Dorsolateral prefrontal cortex (tissue), 122 donors: ENCODE measurements at places on chromosomes 3 and 15.

DNA sequence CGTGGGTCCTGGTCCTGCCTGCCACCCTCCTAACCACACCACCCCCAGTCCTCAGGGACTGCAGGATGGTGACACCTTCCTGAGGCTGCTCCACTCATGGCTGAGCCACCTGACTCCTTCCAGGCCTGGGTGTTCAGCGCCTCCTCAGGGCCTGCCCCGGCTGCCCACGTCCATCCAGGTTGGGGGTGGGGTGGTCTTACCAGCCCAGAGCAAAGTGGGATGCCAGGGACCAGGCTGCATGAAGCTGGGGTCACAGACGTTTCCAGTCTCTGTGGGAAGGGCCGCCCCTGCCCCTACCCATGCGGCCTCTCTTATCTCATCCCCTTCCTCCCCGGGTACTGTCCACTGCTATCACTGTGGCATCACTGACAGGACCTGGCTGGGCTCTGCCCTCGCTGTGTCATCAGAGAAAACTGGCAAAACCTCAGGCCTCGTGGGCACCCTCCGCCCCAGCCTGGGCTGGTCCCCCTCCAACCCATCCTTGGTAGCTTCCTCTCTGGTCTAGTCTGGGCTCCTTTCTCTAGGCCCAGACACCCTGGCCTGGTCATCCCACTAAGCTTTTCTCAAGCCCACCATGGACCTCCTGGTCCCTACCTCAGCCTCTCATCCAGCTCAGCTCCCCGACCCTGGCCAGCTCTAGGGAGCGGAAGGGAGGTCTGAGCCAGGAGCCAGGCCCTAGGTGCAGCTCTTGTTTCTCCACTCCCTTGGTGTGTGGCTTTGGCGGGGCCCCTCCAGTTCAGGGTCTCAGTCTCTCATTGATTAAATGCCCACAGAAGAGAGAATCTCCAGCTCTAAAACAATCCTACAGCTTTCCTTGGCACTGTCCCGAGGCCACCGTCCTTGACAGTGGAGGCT lies 32.9 kb downstream of the WNT7A start:
- no peak for DNase-seq

DNA sequence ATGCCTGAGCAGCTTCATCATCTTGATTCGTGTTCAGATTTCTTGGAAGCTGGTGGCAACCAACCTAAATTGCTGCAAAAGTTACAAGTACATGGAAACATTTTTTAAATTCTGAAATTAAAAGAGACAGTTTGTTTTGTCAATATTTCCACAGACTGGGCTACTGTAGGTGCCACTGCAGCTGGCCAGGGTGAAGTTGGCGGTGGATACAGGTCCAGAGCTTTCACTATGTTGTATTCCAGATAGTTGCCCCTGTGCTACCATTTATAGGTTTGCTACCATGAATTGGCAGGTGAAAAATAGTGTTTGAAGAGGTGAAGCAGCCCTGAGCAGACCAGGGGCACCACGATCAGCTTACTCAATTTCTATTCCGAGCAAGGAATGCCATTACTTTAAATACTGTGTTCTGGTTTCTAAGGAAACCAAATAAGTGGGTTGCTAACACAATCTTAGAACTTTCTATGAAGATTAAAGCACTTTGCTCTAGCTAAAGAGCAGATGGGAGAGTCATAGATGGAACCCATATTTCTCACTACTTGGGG lies 21.2 kb upstream of the SHC4 start:
- DNase-seq, result no peak

DNA sequence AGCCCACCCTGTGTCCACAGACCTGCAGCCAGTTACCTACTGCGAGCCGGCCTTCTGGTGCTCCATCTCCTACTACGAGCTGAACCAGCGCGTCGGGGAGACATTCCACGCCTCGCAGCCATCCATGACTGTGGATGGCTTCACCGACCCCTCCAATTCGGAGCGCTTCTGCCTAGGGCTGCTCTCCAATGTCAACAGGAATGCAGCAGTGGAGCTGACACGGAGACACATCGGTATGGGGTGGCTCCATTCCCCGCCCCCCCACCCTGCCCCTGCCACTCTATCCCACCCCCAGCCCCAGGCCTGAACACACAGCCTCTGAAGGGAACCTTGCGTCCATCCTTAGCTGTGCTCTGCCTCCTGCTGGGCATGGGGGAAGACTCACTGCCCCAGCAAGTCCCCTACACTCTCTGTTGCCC lies 73.2 kb downstream of the AAGAB start:
- no peak for DNase-seq

- DNase-seq, result no peak
Observed at GRCh38 chr3:107346564-107346963, 30.7 kb upstream of the CCDC54 start.

DNA sequence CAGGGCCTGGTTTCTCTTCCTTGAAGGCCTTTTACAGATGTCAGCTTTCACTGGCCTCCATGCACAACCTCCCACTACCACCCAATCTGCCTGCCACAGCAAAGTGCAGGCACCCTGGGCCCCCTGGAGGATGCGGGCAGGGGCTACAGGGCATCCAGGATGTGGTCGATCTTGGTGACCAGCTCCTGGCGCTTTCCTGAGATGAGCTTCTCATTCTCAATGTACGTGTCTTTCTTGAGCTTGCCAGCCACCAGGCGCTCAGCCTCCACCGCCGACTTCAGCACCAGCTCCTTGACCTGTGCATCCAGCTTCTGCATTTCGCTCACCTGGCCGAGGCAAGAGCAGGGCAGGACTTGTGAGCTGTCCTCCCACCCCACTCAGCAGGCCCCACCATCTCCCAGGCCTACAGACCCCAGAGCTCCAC lies 30.3 kb downstream of the RPN1 start:
- DNase-seq, result no peak

DNA sequence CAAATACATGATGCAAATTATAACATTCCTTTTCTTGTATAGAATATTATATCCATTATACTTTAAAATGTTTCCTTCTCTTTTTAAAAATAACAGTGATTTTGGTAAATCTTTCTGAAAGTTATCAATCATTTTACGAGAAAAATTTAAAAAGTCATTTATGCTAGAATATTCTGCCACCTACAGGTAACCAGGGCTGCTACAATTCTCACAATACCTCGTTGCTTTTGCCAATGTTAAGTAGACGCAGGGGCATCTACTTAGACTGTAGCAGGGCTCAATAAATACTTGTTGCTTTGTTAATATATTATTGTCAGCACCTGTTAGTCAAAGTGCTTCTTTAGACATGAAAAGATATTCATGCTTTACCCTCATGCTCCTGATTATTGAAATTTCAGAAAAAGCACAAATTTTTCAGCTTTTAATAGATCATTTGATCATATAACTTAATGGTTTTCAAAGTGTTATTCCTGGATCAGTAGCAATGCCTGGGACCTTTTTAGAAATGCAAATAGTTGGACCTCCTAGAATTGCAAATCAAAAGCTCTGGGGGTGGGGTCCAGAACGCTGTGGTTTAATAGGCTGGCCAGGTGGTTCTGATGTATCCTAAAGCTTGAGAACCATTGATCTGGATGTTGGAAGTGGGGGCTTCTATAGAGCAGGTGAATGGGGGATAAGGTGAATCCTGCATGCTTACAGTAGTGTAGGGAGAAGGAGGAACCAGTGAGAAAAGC lies 223.6 kb upstream of the PDZRN3 start:
- DNase-seq, result no peak

DNA sequence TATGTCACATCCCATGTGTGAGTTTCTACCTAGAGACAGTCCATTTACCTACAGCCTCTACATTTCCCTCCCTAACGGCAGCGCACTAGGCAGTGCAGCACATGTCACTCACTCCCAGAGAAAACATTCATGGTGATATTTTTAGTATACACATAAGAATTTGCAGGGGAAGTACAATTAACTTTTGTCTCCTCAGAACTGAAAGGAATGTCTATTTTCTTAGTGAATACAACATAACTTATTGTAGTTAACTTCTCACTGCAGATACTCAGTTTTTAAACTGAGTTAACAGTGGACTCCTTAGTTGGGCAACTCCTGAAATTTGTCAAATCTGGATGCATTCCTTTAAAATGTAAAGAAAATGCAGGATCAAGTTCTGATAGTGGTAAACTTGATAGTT lies 4.5 kb upstream of the ZBTB47 start:
- no peak for DNase-seq

DNA sequence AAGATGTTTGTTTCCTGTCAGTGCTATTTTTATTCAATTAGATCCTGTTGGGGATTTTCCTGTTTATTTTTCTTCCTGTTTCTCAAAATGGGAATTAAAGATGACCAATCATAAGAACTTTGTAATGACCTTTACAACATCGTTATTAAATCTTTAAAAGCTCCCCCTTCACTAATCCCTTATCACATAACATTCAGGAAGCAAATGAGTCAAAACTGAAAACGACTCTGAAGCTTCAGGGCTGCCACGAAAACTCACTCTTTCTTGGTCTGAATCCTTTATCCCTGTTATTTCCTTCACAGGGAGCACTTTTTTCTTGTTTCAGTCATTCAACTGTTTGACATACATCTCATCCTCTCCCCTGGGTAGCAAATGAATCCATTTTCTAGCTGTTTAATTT lies 75.8 kb upstream of the MB21D2 start:
- DNase-seq, result no peak

- DNase-seq, result no peak
Observed at GRCh38 chr3:112391648-112392047, 58.7 kb downstream of the CD200 start.

DNA sequence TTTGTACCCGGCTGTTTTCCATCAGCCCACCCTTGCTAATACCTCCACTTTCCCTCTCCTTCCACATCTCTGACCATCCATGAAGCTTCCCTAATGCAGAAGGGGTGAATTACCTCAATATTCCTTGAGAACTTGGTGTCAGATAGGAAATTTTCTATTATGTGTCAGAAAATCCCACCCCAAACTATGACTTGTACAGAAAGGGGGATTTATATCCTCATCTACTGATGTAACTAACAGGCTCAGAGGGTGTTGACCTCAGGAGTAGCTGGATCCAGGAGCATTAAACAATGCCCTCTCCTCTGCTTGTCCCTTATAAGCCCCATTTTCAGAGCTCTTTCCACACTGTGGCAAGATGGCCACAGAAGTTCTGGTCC lies 242.8 kb upstream of the TLE3 start:
- DNase-seq, result no peak

GRCh38 chr3:18531662-18532061 lies 106.5 kb upstream of the SATB1 start:
- DNase-seq, result no peak

GRCh38 chr3:38115645-38116427 lies 21.1 kb downstream of the ACAA1 start:
- DNase-seq, result no peak

- no peak for DNase-seq
Observed at GRCh38 chr3:49462222-49462621, 7.8 kb upstream of the DAG1 start.

- DNase-seq, result no peak
Observed at GRCh38 chr15:29132735-29133181, 136.9 kb downstream of the NSMCE3 start.

- no peak for DNase-seq
Observed at GRCh38 chr3:94626573-94626972, 563.7 kb downstream of the NSUN3 start.

DNA sequence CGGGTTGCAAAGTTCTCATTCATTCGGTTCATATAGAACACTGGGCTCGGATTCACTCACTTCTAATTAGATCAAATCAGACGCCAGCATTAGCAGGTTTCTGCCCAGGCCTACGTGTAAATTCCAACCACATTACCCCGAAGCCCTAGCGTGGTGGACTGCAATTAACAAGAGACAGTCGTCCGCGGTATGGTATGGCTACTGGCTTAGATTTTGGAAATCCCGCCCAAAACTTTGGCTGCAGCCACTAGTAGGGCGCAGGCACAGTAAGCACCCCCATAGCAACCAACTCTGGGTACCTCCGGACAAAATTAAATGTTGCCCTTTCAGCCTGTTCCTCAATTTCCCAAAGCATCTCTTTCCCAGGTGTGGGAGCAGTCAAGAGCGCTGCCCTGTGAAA lies 771 bp downstream of the RARRES1 start:
- DNase-seq, result no peak

GRCh38 chr15:48784756-48785155 lies 26.1 kb downstream of the CEP152 start:
- no peak for DNase-seq

DNA sequence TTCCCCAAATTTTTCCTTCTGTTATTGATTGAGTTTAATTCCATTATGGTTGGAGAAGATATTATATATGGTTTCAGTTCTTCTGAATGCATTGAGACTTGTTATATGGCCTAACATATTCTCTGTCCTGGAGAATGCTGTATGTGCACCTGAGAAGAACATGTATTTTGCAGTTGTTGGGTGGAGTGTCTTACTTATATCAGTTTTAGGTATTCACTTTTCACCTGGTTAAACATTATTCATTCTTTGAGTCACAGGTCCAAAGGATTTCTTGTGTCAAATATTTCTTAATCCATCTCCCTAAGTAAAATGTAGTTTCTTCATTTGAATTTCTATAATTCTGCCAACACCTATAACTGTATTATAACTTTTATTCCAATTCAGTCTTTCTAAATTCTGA lies 17.8 kb downstream of the ACKR2 start:
- no peak for DNase-seq

- no peak for DNase-seq
Observed at GRCh38 chr3:174644287-174644686, 214.8 kb upstream of the NAALADL2 start.

DNA sequence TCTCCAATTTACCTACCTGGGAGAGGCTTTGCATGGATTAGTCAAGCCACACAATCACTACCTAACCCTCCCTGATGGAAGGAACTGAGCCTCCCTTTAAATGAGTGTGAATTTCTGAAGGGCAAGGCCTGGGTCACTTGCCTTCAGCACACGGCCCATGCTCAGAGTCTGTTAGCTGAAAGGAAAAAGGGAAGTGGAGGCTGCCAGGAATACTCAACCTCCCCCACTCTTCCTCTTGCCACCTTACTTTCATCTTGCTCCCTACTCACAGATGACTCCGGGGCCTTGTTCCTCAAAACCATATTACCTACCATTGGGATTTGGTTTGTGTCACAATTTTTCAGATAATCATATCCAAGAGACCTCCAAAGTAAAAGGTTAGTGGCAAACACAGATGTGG lies 220.0 kb downstream of the ABHD5 start:
- no peak for DNase-seq

DNA sequence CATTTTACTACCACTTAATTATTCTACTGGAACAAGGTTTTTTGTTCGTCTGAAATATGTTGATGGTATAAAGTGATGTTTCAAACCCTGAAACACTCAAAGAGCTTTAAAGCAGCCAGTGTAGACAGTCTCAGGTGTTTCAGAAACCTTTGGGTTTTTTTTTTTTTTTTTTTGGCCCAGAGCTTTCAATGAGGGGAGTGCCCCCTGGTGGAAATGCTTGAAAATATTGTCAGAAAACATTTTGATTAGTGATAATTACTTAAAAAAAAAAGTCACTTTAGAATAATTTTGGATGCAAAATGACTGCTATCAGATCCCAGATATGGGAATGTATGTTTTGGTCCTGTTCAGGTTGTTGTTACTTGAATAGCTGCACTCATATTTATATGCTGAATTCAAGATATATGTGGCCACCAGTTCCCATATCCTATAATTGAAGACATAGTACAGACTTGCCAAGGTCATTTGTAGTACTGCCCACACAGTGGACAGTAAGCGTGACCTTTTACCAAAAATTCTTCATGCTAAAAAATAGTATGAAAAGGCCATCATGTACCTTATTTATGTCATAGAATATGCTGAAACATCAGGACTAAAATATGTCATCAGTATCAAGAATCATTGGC lies 35.9 kb downstream of the SATB1 start:
- no peak for DNase-seq

GRCh38 chr3:195036574-195036973 lies 234.4 kb downstream of the XXYLT1 start:
- DNase-seq, result no peak
